Heart right ventricle (tissue), 16 donors: ENCODE measurements at places on chromosomes 16 and 17. TPM values are rescaled to one million over a fixed set of nuclear protein-coding genes. Genes with fewer than 3 reads are reported as not detected.

SDK2 gene
- total RNA-seq, result 4.2 TPM

TEKT1 gene
- not detected for total RNA-seq

ASIC2 gene
- total RNA-seq, result not detected

SMIM36 gene
- not detected for total RNA-seq

SLC5A10 gene
- total RNA-seq, result not detected
